ENCODE measurements at places on chromosomes 2 and 18.
A peak's percentile ranks its signal among the peaks of the same experiment; 100 is the strongest.

DNA sequence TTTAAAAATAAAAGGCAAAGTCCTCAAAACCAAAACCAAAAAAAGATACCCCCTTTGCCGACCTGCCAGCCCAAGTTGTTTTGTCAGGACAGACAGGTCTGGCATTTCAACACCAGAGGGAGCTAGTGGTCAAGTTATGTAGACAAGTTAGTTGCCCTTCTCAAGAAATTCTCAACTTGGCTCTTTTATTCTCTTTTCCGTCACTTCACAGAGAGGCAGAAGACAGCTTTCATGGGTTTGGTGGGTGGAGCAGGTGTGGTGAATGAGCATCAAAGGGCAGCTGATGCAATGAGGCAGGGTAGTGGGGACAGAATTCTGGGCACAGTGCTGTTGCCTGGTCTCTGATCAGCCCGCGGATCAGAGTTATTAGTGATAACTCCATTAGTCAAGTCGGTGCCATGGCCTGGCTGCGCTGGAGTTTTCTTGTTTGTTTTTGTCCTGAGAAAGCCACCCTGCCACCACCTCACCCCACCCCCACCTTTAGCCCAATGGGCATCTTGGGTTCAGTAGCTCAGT lies 303.7 kb upstream of the EPAS1 start:
- peak; percentile 72 for DNase-seq

DNA sequence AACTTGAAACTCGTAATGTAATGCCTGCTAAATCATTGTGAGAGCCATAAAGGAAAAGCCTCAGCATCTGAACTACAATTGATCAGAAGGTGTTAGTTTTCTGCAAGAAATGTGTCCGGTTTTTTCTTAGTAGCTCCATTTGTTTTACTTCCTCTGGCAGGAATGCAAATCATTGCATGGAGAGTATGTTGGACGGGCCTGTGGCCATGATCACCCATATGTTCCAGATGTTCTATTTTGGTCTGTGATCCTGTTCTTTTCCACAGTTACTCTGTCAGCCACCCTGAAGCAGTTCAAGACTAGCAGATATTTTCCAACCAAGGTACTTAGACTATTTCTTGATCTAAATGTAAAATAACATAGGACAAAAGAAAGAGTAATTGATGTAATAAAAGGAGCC lies 126.6 kb downstream of the DPP4 start:
- no peak for DNase-seq

GRCh38 chr2:196266351-196266750 lies 95.0 kb upstream of the STK17B start:
- no peak for DNase-seq

GRCh38 chr2:225842939-225843338 lies 443.4 kb downstream of the NYAP2 start:
- DNase-seq = no peak

DNA sequence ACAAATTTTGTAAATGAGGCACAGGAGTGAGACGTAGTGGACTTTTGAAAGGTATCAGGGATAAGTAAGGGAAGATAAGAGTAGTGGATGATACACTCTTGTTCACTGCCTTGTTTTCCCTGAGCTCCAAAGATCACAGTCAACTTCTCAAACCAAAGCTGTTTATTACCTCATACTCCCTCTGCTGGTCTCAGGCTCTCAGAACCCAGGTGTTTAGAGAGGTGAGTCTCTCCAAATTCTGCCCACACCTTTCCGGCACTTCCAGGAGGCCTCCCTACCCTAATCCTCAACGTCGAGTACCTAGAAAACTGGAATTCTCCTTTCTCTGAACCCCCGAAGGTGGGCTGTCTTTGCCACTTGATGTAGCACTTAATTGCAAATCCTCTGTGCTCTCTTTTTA lies 621.1 kb downstream of the BCL11A start:
- DNase-seq = peak; percentile 5

DNA sequence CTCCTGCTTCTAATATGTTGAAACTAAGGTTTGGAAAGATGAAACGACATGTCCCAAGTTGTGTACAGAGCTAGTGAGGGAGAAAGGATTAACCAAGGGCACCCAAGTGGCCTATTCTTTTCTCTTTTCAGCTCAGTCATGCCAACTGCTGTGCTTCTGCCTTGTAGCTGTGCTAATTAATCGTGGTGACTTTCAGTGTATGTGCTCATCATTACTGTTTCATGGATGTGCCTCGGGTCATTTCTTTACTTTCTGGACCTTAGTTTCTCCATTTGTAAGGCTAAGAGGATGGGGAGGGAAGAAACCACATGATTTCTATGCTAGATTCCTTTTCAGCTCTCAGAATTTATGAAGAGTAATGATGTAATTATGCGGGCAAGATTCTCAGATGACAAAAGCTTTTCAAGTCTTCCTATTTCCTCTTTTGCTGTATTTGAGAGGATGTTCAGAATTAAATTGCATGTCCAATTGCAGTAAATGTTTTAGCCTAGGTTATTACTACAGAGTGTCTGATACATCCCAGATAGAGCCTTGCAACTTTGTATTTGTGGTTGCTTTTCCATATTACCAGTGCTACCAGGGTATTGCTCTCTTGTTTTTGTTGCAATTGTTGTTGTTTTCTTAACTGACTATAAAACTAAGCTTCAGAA lies 621.2 kb downstream of the CNTNAP5 start:
- no peak for DNase-seq

DNA sequence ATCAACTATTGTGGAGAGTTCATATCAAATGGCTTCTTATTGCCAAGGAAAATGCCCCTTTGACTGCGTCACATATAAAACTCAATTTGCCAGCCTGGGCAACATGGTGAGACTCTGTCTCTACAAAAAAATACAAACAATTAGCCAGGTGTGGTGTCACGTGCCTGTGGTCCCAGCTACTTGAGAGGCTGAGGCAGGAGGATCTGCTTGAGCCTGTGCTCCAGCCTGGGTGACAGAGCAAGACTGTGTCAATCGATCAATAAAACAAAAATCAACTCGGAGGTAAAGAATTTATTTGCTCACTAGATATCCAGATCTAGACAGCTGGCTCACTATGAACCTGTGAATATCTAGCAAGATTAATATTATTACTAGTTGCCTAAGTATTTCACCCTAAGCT lies 1.7 kb upstream of the ZCCHC2 start:
- no peak for DNase-seq

GRCh38 chr2:106531676-106532214 lies 44.6 kb downstream of the CD8B2 start:
- DNase-seq = no peak

- DNase-seq = no peak
Observed at GRCh38 chr2:120400551-120400950, 54.6 kb downstream of the INHBB start.

DNA sequence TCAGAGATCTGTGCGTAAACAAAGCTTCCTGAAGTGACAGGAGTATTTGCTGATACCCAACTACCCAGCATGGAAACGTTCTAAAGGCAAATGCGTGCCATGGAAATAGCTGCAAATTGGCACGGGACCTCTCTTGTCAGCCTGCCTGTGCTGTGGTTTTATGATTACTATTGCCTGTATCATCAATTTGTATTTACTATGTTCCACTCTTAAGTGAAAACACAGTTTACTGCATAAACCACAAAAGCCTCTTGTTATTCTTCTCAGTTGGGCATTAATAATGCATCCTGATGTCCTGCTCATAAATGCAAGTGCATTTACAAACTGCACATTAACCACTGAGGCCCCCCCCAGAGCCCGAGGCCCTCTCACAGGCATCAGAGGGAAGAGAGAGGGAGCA lies 196.6 kb upstream of the SLC35G4 start:
- DNase-seq = no peak

DNA sequence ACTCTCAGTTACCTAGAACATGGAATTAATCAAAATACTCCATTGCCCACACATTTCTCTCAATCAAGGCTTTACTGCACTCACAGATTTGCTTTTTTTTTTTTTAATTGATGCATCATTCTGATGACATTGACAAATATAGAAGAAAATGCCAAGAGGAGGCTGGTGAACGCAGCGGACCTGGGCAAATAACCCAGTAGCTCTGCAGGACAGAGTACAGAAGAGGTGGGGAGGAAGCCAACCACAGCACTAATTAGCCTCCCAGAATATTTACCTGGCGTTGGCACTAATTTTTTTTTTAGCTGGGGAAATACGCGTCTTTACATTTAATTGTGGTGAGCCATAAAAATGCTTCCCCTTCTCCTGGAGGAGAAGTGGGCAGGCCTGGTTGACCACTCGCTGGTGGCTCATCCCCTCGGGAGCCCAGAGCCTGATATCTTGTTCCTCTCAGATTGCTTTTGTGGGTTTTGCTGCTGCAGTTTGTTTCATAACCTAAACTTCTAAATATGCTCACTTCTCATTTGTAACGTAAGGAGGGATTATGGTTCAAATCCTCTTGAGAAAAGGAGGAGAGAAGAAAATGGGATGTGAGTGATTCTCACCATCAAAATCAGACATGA lies 165.8 kb upstream of the EPB41L3 start:
- DNase-seq = no peak

GRCh38 chr18:35322486-35323458 lies 21.4 kb downstream of the ZNF24 start:
- DNase-seq = no peak

DNA sequence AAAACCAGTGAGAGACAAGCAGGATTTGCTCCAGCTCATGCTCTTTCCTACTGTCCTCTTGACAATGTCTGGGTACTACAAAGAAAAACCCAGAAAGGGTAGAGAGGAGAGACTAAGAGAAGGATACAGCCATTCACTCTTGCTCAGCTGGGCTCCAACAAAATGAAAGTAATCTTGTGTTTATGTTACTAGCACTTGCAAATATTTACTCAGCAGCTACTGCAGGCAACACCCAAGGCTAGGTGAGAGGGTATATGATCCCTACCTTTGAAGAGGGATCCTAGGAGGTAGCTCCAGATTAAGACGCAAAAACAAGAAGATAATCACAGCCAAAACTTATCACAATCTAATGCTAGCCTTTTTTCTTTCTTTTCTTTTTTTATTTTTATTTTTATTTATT lies 329.6 kb upstream of the ACVR2A start:
- no peak for DNase-seq

GRCh38 chr2:115549611-115550130 lies 1107.2 kb downstream of the DPP10 start:
- DNase-seq = no peak

DNA sequence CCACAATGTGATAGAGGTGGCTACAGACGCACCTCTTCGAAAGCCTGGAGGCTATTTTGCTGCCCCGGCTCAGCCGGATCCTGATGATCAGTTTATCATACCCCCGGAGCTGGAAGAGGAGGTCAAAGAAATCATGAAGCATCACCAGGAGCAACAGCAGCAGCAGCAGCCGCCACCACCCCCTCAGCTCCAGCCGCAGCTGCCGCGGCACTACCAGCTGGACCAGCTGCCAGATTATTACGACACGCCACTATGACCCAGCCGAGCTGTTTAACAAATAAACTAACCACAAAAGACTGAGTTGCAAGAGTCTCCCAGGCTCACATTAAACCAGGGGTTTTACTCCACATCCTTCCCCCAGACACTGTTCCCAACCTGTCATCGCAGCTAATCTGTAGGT lies 263.8 kb downstream of the PHLPP1 start:
- DNase-seq = peak; percentile 38

DNA sequence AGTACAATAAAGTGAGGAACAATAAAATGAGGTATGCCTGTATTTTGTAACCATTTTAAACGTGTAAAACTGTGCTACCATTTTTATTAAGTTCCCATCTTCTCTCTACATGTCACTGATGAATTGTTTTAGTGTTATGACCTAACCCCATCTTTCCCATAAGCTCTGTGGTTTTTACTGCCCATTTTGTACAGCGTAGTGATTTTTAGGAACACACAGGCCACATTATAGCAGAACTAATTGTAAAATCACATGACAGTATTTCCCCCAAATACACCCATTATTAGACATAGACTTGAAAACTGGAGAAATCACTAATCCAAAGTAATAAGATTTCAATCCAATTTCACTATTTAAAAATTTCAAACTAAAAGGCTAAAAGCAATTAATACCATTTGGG lies 130.7 kb downstream of the TMEM247 start:
- no peak for DNase-seq
